ENCODE measurements at places on chromosomes 16 and 17.
A peak's percentile ranks its signal among the peaks of the same experiment; 100 is the strongest.

DNA sequence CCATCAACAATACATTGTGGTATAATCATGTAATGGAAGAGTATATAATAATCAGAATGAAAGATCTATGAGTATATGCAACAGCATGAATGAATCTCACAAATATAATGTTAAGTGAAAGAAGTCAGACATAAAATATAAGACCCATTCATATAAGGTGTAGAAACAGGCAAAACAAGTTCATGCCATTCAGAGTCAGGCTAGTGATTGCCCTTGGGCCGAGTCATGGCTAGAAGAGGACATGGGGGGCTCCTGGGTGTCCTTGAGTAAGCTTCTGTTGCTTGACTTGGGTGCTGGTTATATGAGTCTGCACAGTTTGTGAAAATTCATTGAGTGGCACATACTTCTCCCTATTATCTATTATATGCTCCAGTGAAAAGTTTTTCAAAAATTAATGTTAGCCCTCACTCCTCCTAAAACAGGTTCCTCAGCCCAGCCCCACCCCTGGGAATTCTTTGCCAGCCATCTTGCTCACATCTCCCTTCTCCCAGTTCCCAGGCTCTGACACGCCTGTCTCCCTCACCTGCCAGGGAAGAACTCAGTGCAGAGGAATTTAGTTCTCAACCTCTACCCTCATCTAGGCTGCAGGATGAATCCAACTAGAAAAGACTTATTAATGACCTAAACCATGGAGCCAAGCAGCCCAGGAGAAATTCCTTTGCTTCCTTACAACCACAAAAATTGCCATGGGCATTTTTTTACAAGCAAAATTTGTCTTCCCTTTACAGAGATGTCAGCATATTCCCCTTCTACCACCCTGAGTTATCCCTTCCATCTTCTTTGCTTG is 52.4 kb upstream of the NFAT5 start:
- DNase-seq, result peak; percentile 38

- no peak for DNase-seq
Observed at GRCh38 chr16:75042426-75043174, 43.8 kb downstream of the ZNRF1 start.

GRCh38 chr17:28345419-28346198 is 10.0 kb downstream of the TNFAIP1 start:
- DNase-seq, result no peak

- DNase-seq, result no peak
Observed at GRCh38 chr17:28747051-28747691, 3.4 kb downstream of the TRAF4 start.

DNA sequence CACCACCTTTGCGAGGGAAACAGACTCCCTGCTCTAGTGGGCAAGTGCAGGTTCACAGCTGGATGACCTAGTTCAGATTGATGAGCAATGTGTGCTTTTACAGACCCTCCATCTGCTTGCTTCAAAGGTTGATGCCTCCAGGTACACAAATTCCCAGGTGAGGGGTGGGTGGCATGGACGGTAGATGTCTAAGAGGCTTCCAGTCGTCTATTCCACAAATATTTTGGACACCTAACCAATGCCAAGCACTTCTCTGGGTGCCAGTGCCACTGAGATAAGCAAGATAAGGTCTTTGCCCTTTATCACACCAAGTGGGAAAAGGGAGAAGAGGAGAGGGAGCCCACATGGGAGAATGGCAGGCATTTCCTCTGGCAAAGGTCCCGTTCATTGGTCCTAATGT is 316.6 kb upstream of the CDH5 start:
- DNase-seq, result no peak

DNA sequence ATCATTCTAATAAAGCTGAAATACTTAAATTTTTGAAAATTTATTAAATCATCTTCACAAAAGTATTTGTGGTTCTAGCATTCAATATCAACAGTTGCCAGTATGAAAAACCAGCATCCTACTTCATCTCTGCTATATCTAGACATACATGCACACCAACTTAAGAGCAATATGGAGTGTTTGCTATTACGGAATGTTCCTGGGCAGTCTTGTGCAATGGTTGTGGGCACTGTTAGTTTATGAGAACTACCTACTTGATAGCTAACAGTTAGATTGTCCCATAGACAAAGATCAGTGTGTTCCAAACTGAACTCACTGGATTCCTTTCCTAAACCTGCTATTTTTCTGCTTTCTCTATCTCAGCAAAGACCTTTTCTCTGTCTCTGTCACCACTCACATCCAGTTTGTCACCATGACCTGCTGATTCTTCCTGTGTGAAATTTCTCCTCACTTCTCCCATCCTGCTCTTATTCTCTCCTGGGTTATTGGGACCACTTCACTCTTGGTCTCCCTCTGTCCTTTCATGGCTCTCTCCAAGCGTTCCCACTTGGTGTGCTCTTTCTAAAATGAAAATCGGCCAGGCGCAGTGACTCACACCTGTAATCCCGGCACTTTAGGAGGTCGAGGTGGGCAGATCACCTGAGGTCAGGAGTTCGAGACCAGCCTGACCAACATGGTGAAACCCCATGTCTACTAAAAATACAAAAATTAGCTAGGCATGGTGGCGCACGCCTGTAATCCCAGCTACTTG is 27.7 kb downstream of the CNTROB start:
- no peak for DNase-seq

- peak; percentile 29 for DNase-seq
Observed at GRCh38 chr16:88383401-88384221, 852 bp downstream of the ZNF469 start.

DNA sequence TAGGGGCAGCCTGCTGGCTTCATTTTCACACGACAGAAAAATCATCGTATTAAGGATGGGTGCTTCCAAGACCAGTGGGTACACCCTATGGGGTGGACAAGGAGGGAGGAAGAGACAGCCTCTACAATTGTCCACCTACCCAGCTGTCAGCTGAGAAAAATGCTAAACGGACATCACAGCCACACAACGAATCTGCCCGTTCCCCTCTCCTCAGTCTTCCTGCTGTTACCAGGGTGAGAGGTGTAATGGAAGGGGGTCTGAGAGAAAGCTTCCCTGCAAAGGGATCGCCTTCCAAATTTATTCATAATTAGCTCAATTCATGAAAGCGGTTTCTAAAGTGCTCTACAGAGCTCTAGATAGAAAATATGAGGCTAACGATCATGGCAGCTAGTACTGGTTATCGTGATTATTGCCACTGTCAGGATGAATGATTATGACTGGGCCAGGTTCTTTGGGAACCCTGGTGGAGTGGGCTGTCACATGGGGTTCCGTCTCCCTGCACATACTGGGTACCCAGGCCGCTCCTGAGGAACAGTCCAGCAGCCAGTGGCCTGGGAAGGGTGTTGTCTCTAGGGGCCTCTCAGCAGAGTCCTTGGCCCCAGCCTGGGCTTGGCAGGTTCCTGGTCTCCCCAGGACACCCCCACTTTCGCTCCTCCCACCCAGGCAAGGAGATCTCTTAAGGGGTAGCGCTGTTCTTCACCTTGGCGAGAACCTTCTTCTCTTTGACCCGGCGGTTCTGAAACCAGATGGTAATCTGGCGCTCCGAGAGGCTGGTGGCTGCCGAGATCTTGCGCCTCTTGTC is 2.2 kb downstream of the HOXB13 start:
- no peak for DNase-seq

DNA sequence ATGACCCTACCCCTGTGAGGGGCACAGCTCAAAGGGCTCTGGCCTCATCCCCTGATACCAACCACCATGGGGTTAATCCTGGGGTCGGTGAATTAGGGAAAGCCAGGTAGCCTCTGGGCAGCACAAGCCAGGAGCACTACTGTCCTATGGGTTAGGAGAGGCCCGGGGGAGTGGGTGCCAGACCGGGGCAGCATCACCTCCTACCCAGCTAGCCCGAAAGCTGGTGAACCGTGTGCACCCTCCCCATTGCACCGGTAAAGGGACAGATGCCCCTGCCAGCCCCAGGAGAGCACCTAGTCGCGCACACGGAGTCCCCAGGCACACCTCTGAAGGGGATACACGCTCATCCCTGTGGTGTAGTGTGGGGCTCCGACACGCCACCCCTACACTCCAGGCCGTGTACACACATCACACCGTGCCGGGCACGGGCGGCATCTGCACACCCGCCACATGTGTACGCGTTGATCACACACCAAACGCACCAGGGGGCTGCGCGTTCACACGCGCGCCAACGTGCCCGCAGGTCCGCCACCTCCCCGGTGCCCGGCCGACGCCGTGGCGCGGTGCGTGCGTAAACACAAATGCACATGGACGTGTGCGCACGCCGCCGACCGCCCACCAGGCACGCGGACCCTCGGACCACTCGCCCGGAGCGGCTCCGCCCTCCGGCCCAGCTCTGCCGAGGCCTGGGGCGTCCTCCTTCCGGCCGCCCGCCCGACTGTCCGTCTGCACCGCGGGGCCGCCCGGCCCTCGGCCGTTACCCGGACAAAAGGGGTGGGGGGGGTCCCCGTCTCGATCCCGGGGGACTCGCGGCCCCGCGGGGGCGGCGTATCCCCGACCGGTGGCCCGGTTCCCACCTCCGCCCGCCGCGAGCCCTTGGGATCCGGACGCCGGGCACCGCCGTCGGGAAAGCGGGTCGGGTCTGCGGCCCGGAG is 785 bp downstream of the UBALD1 start:
- DNase-seq, result no peak

- no peak for DNase-seq
Observed at GRCh38 chr17:66416207-66416940, 114.0 kb downstream of the PRKCA start.

- DNase-seq, result no peak
Observed at GRCh38 chr17:21351366-21352065, 24.6 kb upstream of the KCNJ12 start.

DNA sequence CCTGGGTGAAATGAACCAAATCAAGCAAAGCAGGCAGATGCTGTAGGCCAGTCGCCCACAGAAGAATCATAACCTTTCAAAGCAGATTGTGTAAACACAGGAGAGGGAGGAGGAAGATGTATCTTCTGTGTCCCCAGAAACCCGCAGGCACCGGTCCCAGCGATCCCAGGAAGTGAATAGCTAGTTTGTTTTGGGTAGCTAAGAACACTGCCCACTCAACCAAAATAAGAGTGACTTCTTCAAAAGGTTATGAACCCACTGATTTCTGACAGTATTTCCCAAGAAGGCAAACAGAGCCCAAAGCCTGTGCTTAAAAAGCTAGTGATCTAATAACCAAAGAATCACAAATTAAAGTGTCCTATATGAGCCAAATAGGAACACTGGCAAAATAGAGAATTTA is 67.8 kb downstream of the GRIN2A start:
- no peak for DNase-seq

- DNase-seq, result no peak
Observed at GRCh38 chr17:353838-354234, 1.2 kb upstream of the RPH3AL start.

DNA sequence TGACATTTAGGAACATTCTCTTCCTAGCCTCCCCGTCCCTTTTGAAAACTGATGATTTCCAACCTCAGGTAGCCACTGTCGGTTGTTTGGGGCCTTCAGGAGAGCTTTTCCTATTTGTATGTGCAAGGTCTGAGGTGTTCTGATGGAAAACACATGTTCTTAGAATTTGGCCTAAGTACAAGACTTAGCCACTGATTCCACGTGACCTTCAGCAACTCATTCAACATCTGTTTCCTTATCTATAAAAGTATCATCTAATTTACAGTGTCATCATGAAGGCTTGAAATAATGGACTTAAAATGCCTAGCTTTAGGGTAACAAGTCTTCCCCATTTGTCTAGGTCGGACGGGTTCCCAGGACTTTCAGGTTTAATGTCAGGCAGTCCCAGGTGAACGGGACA is 259.3 kb downstream of the SOX9 start:
- no peak for DNase-seq

- DNase-seq, result no peak
Observed at GRCh38 chr17:1986783-1987451, 38.2 kb downstream of the RTN4RL1 start.

- no peak for DNase-seq
Observed at GRCh38 chr16:64077242-64077641, 1044.6 kb downstream of the CDH11 start.

DNA sequence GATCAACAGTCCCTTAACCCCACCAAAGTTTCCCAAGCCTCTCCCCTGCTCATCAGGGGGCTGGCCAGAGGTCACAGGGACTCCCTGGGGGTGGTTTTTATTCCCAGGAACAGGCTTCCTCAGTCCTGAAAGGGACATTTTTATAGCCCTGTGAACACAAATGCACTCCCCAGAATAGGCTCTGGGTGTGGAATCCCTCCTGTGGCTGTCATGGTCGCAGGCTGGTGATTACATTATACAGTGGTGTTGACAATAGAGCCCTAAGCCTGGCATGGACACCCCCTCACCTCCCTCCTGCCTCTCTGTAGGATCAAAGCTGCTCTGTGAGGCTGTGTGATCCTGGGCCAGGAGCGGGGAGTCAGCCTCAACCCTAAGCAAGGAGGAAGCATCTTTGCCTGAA is 1.4 kb upstream of the CA4 start:
- no peak for DNase-seq

DNA sequence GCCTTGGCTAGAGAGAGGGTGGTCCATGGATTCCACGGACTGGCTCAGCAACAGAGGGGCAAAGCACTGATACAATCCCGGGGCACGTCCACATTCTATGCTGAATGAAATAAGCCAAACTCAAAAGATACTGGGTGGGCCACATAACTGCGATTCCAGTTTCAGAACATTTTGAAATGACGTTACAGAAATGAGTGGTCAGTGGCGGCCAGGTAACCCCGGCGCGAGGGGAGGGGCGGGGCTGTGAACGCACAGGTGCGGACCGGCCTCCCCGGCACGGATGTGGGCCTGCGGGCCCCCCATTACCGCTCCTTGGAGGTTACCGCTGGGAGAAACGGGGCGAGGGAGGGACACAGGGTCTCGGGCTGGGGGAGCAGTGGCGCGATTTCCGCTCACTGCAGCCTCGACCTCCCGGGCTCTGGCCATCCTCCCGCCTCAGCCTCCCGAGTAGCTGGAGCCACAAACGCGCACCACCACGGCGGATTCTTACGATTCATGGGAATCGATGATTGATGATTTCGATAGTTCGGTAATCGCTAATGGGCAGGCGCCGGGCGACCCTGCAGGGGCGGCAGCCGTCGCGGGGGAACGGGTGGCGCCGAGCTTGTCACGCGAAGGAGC is 559 bp downstream of the MVD start:
- DNase-seq, result no peak

DNA sequence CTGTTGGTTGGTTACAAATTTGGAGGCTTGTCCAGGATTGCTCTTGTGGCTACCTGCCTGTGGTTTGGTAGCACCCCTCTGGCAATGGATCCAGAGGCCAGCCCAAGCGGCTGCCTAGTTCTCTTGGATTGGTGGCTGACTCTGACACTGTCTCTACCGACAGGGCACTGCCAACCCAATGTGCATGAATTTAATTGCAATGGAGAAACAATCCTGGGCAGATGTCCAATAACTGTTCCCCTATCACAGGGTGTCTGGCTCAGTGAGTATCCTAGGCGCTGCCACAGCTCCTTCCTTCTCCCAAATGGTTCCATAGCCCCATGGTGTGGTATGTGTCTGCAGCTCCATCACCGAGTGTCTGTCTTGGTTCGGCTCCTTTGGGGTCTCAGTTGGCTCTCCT is 19.5 kb downstream of the N4BP1 start:
- no peak for DNase-seq

- DNase-seq, result no peak
Observed at GRCh38 chr17:35942588-35943186, 826 bp downstream of the LYZL6 start.

GRCh38 chr17:66523378-66524200 is 221.2 kb downstream of the PRKCA start:
- DNase-seq, result no peak

DNA sequence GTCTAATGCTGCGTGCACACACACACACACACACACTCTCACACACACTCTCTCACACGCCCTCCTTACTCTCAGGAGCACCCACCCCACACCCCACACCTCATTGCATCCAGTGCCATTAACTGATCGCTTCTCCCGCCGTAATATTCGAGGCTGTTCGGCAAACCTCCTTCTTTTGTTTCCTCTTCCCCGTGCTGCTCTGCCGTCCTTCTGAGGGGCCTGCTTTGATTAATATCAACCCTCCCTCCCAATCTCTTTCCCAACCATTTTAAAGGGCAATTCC is 156.2 kb upstream of the TNRC6C start:
- DNase-seq, result no peak
